ENCODE measurements at places on chromosomes 12 and 14.

GRCh38 chr12:128810182-128811127 is 13.3 kb downstream of the SLC15A4 start:
- DNase-seq = no peak

DNA sequence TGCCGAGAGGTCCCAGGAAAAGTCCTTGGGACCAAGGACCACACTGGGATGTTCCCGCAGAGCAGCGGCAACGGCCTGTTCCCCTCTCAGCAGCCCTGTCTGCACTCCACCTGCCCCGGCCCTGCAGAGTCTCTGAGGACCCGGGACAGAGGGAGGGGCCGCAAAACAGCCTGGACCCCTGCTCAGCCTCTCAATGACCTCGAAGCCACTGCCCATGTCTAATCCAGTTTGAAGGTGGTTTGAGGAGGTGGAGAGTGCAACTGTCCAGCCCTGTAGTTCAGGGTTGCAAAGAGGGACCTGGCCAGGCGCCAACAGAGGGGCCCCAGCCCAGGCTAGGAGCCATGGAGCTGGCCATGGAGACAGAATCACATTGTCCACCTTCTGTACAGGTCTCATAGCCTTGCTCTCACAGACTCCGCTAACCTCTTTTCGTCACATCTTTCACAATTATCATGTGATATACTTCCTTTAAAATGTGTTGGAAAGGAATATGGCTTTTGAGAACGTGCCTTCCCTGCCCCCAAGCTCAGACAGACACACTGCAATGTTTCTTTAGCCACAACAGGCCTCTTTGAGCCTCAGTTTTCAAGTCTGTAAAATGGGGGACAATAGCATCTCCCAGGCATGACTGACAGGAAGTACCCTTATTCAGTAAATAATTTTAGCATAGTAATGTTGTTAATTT is 49.3 kb downstream of the ACTN1 start:
- DNase-seq = no peak

GRCh38 chr14:65354715-65355114 is 57.8 kb upstream of the FUT8 start:
- DNase-seq = no peak

- DNase-seq = no peak
These were observed 28.1 kb upstream of the SINHCAF start for GRCh38 chr12:31353750-31354708.

GRCh38 chr14:104749111-104749649 is 3.8 kb upstream of the SIVA1 start:
- DNase-seq = no peak

- DNase-seq = no peak
These were observed 22.2 kb downstream of the GRIN2B start for GRCh38 chr12:13959131-13959723.

DNA sequence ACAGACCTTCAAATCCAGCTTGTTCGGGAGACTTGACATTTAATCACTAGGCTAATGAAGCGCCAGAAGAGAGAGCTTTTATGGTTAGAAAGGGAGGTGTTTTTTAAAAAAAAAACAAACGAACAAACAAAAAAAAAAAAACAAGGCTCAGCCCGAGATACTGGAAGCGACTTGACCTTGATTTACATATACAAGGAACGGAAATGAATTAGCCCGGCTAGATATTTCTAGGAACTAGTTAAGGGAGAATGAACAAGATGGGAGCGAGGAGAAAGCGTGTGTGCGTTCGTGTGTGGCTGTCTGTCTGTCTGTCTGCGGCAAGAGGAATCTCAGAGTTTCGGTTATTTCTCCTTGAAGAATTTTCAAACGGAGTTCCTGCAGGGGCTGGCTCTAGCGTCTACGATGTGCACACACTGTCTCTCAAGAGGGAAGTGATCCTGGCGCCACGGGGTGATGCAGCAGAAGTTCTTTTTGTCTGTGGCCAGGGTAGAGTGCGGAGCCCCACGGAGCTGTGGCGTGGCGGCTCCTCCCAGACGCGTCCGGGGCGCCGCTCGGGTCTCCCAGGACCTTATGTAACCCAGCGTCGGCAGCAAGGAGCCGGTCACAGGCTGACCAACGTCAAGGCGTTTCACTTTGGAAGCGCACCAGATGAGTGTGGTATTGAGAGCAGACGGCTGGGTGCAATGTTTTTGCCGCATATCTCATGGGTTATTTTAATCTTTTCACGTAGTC is 18.8 kb downstream of the SOCS2 start:
- peak; percentile 50 for DNase-seq

- DNase-seq = no peak
These were observed 245.2 kb downstream of the AACS start for GRCh38 chr12:125310461-125310860.

GRCh38 chr14:29955087-29955486 is 27.4 kb upstream of the PRKD1 start:
- no peak for DNase-seq

DNA sequence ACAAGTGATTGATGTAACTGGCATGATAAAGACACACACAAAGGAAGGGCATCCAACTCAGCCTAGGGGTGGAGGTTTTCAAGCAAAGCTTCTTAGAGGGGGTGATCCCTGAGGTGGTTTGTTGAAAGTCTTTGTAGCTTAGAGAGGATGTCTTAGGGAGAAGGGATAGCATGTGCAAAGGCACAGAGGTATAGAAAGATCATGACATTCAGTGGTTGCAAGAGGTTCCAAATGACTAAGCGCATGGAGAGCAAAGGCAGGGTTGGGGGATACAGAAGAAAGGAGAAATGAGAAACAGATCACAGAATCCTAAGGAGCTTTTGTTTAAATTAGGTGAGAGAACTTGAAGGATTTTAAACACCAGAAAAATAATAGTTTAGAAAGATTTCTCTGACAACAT is 5.2 kb upstream of the CCT2 start:
- no peak for DNase-seq

- no peak for DNase-seq
These were observed 153.9 kb downstream of the CHST11 start for GRCh38 chr12:104610513-104611235.

DNA sequence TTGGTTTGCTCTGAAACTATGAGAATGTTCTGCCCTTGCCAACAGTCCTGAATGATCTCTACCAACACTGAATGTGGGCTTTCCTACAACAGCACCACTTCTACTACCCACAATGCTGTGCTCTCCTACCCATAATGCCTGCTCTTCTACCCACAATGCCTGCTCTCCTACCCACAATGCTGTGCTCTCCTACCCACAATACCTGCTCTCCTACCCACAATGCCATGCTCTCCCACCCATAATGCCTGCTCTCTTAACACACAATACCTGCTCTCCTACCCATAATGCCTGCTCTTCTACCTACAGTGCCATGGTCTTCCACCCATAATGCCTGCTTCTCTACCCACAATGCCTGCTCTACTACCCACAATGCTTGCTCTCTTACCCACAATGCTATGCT is 92.3 kb downstream of the KCNK13 start:
- no peak for DNase-seq

- DNase-seq = peak; percentile 57
These were observed 339.3 kb downstream of the BCL11B start for GRCh38 chr14:98932431-98933325.

GRCh38 chr14:52553671-52554575 is 1.3 kb downstream of the GPR137C start:
- DNase-seq = peak; percentile 93

GRCh38 chr12:6280672-6281071 is 29.8 kb upstream of the PLEKHG6 start:
- no peak for DNase-seq

- no peak for DNase-seq
These were observed 841.7 kb downstream of the VRK1 start for GRCh38 chr14:97638864-97639263.

- no peak for DNase-seq
These were observed 1003.7 kb downstream of the GALC start for GRCh38 chr14:86989285-86989684.

DNA sequence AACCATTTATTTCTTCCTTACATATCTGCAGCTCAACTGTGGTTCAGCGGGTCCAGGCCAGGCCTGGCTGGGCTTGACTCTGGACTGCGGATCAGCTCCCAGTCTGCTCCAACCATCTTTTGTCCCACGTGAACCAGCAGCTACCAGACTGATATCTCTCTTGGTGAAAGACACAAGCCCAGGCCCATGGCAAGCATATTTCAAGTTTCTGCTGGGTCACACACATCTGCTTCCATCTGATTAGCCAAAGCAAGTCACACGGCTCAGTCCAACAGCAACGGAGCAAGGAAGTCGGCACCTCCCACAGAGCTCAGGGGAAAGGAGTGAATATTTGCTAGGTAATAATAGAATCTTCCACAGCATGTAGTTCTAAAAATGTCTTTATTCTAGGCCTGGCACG is 24.7 kb upstream of the MARK3 start:
- DNase-seq = no peak

- DNase-seq = no peak
These were observed 239.4 kb downstream of the C12orf75 start for GRCh38 chr12:105569886-105570285.

- DNase-seq = no peak
These were observed 54.5 kb downstream of the CRACR2A start for GRCh38 chr12:3698218-3698974.

GRCh38 chr12:104641862-104642261 is 185.1 kb downstream of the CHST11 start:
- DNase-seq = no peak

DNA sequence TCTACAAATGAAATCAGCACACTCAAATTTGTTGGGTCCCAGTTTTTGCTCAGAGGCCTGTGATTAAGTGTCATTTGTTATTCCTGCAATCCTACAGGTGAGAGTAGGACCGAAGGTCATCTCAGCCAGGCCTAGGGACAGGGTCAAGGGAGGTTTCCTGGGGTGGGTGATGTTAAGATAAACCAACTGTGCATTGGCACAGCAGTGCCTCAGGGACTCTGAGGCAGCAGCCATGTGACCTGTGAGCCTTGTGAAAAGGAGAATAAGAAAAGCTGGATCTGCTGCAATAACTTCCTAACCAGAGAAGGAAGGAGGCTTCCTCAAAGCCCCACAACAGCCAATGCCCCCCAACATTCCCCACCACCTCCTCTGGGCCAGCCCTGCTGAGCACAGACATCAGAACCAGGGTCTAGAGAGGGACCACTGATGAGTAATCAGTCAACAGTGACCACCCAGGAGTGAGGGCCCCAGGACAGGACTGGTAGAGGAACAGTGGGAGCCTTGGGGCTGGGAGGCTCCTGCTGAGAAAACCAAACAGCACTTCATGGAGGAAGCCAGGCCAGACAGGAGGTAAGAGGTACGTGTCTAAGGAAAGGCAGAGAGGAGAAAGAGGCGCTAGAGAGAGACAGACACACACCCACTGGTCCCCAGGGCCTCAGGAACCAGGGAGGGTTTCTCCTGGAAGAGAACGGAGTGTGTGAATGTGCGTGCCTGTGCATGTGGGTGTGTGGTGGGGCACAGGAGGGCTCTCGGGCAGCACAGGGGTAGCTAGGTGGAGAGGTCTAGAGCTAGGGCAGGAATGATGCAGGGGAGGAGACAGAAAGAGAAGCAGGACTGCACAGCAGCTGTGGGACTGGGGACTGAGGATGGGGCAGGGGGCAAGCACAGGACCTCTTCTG is 82.4 kb downstream of the ITPK1 start:
- no peak for DNase-seq

DNA sequence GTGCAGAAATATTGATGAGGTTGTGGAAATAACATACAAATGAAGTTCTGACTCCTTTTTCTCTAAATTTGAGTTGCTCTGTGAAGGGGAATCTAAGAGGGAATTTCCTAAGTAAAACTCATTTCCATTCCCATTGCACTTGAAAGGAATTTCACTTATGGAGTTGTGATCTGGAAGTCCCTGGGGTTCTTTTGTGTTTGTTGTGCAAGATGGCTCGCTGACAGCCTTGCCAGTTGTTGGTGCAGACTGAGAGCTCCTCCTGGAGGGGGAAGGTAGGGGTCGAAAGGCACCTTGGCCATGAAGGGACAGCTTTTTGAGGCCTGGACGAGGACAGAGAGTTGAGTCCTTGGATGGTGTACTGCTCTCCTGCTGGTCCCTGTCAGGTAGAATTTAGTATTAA is 72.0 kb downstream of the C12orf56 start:
- DNase-seq = no peak

- no peak for DNase-seq
These were observed 4.3 kb downstream of the CCND2 start for GRCh38 chr12:4277857-4278256.

- no peak for DNase-seq
These were observed 26.1 kb upstream of the ANP32D start for GRCh38 chr12:48446161-48446776.

DNA sequence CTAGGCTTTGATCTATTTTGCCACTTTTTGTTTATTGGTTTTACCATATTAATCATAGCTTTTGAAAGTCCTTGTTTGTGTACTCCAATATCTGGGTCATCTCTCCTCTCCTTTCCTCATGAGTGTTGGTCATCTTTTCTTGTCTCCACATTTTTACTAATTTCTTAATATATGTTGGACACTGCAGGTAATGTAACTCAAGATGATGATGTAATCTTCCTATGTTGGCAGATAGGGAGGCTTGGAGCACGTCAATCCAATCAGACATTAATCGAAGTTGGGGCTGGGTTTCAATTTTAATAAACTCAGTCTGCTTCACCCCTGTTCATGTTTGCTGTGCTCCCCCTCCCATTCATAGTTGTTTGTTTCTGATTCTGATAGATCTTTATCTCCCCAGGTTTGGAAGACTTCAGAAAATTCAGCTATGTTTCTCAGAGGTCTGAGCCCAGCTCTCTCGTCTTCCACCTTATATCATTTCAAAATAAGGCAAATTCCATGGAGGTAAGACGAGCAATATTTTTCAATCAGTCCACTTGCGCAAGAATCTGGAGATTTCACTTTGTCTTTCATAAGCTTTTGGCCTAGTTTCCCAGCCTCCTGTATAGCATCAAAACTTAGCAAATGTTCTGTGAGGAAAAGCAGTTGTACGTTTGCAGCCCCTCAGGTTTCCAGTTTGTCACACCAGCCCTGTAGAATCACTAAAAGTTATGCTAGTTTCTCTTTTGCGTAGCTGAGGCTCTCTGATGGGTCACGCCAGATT is 504.1 kb downstream of the TMTC2 start:
- no peak for DNase-seq

DNA sequence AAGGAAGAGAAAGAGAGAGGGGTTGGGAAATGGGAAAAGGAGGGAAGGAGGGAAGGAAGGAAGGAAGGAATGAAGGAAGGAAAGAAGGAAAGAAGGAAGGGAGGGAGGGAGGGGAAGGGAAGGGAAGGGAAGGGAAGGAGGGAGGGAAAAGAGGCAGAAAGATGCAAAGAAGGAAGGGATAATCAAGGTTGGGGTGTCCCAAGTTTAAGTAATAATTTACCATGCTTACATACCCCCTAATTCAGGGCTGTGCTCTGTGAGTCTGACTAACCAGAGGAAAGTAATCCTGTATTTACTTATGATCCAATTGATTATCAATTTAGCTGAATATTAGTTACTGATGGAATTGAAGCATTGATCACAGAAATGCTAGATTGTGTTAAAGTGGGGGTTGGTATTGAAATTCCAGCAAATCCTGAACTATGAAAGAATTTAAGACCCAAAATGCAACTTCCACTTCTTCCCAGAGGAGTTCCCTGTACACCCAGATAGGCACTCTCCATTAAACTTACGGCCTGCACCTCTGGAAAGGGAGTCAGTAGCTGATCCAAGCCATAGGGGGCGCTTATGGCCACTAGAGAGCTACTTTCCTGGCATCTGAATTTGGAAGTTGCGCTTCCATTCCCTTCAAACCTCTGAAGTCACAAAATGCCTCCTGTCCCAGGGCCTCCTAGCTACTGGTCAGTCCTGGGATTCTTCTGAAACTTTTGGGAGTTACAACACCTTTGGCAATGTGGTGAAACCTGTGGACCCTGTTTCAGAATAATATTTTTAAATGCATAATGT is 162.7 kb upstream of the PWP1 start:
- DNase-seq = no peak

- no peak for DNase-seq
These were observed 35.8 kb downstream of the BCAT1 start for GRCh38 chr12:24913130-24913529.

- no peak for DNase-seq
These were observed 190.5 kb upstream of the PLEKHA5 start for GRCh38 chr12:18939051-18939450.
